ENCODE measurements at places on chromosomes 5 and 9.

DNA sequence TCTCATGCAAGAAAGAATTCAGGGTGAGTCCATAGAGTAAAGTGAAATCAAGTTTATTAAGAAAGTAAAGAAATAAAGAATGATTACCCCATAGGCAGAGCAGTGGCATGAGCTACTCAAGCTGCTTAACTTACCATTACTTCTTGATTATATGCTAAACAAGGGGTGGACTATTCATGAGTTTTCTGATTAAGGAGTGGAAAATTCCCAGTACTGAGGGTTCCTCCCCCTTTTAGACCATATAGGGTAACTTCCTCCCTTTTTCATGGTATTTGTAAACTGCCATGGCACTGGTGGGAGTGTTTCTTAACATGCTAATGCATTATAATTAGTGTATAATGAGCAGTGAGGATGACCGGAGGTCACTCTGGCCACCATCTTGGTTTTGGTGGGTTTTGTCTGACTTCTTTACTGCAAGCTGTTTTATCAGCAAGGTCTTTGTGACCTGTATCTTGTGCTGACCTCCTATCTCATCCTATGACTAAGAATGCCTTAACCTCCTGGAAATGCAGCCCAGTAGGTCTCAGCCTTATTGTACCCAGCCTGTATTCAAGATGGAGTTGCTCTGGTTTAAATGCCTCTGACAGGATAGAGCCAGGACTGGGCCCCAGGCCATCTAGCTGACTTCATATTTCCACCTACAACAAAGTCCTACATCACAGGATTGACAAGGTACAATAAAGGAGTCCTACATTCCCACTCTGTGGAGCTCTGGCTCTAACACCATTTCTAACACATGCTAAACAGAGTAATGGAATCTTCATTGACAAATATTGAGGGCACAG, 186.7 kb downstream of the NXNL2 start:
- no peak for DNase-seq

DNA sequence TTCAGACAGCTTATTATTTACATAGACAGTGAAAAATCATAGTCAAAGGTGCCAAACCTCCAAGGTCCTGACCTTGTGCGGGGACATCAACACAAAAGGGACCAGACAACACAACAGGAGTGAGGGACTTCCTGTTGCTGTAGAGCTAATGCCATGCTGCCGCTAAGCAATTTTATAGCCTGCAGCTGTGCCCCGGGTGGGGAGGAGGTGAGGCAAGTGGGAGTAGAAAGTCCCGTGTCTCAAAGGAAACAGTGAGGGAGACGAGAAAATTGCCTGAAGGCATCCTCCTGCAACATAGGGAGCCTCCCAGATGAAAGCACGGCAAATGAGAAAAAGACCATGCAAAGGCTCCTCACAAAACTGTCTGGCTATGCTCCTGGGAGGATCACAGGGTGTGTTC, 58.8 kb downstream of the CAAP1 start:
- DNase-seq, result no peak

- DNase-seq, result no peak
Measured at GRCh38 chr5:116436674-116437350, 137.8 kb downstream of the SEMA6A start.

GRCh38 chr9:35675732-35676392, 2.1 kb downstream of the CA9 start:
- no peak for DNase-seq

- no peak for DNase-seq
Measured at GRCh38 chr5:52491818-52492217, 295.9 kb upstream of the ITGA1 start.

- DNase-seq, result no peak
Measured at GRCh38 chr5:136032564-136032963, 3.8 kb downstream of the TGFBI start.

GRCh38 chr9:122190597-122191381, 31.1 kb downstream of the MORN5 start:
- peak; percentile 6 for DNase-seq

GRCh38 chr9:87801013-87801412, 75.1 kb downstream of the CTSL start:
- no peak for DNase-seq

DNA sequence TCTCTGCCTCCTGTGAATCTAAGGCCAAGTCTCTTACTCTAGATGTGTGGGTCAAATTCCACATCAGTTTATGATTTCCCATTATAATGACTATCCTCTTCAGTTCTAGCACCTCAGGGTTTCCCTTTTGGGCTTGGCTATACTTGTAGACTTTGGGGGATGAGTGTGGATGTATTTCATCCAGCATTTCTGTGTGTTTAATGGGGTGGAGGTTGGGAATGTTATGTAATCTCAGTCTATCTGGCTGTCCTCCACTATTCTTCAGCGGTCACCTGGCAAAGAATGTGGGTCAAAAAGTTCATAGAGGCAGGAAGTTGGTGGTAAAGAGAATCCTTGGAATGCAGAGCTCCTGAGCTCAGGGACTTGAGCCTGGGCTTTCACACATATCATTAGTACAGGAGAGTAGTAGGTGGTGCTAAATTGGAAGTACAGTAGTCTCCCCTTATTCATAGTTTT, 64.9 kb downstream of the CFAP95 start:
- no peak for DNase-seq

DNA sequence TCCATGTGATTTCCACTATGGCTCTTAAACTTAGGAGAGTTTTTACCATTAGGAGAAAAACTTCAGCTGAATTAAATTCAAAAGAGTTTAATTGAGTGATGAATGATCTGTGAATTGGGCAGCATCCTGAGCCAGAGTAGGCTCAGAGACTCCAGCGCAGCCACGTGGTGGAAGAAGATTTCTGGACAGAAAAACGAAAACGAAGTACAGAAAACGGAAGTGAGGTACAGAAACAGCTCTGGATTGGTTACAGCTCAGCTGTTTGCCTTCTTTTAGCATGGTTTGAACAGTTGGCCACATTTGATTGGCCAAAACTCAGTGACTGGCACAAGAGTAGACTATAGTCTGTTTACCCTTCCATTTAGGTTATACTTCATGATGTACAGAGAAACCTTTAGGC, 69.2 kb upstream of the PLPP1 start:
- peak; percentile 46 for DNase-seq

DNA sequence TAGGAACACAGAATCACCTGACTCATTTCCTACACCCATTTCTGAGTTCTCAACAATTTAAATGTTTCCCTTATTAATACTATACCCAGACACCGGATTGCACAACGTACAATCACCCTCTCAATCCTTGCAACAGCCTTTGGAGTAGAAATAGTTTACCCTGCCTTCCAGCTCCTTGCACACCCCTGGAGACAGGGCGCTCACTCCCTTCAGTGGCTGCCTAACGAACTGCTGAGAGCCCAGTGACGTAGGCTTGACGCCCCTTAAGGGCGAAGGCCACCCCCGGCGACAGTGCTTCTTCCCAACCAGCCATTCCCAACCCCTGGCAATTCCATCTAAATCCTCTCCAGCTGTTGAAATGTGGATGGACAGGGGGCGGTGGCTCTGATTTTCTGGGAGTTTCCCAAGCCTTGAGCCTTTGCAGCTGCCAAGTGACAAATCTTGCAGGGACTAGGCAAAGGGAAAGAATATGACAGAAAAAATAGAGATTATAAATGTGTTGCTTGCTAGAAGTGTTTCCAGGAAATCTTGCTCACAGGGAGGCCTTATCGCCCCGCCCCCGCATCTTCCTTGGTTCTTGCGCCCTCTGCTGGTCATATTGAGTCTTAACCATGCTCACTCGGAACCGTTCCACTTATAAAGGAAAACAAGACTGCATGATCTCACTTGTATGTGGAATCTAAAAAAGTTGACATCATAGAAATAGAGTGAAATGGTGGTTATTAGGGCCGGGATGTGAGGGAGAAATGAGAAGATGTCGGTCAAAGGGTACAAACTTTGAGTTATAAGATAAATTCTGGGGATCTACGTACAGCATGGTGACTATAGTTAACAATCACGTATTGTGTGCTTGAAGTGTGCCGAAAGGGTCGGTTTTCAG, 7.6 kb upstream of the BARX1 start:
- peak; percentile 87 for DNase-seq

DNA sequence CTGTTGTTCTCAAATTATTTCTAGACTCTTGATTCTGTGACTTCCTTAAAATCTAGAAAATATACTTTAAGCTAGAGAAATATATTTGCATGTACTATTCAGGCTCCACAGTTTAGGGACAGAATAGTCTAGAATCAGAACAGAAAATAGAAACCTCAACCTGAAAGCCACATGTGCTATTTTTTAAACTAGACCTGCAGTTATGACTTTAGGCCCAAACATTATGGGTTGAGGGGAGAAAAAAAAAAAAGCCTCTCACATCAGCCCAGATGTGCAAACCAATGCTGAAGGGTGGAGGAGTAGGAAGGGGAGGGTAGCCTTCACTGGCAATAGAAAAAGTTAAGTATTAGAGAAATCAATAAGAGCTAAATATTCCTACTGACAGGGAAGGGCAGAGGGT, 35.7 kb downstream of the ELL2 start:
- DNase-seq, result no peak

GRCh38 chr5:96584712-96585111, 77.5 kb upstream of the CAST start:
- no peak for DNase-seq

DNA sequence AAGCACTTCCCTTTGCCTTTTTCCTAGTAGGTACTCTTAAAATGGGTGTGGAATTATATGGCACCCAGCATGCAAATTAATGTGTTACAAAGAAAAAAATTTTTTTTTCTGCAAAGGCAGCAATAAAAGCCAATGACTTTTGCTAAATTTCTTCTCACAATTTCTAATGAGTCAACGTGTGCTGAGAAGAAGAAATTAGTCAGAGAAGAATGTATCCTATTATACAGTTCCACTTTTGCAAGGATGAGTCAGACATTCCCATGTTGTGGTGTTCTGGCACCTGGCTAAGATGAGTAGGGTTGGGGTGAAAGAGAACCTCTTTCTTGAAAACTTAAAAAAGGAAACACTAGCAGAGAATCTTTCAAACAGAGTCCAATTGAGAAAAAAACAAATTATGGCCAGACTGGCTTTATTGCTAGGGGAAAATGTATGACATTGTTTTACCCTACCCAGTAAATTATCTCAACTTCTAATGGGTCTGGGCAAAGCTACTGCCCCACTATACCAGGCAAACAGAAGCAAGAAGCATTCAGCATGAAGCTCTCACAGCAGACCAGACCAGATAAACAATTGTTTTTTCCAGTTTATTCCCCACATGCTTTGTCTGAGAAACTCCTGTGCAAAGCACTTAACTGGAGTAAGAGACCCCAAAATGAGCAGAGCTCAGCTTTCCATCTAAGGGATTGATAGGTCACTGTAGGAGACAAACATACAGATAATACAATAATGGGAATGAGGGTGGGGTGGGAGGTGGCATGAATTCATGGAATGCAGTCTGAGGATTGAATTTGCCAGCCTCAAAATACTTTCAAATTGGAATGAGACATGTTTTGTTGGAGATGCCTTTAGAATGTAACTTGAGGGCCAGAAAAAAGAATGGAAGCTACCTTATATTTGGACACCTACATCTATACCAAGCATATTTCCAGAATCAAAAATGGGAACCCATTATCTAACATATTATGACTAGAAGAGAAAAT, 220.8 kb upstream of the RFX3 start:
- DNase-seq, result no peak

GRCh38 chr9:110337727-110338126, at the start of gene TXNDC8:
TSS of gene TXNDC8 (minus strand) at chr9:110337863.
- DNase-seq, result no peak

- DNase-seq, result no peak
Measured at GRCh38 chr5:181168595-181169118, 21.3 kb downstream of the OR2V2 start.
